ENCODE measurements at places on chromosomes 16 and 17. TPM values are rescaled to one million over a fixed set of nuclear protein-coding genes. Genes with fewer than 3 reads are reported as not detected.

GRCh38 chr17:17843096-17843495, 6.3 kb upstream of the SREBF1 start:
- DNase-seq: no peak

DNA sequence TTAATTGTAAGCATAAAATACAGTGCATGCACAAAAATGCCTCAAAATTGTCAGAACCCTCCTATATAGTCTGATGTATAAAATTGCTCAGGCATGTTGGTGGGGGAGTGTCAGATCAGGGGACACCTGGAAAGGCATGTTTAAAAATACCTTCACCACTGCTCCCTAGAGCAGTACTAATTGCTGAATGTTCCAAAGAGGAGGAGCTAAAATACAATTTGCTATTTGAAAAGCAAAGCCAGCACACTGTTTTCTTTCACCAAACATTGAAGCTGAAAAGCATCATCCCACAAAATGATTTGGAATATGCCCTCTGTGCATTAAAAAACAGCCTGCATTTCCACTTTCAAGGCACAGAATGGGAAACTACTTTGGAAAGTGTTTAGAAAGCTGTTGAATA, 2.6 kb downstream of the ADAMTS18 start:
- DNase-seq: no peak

Gene C17orf100
- 10.7 TPM for polyA plus RNA-seq

DNA sequence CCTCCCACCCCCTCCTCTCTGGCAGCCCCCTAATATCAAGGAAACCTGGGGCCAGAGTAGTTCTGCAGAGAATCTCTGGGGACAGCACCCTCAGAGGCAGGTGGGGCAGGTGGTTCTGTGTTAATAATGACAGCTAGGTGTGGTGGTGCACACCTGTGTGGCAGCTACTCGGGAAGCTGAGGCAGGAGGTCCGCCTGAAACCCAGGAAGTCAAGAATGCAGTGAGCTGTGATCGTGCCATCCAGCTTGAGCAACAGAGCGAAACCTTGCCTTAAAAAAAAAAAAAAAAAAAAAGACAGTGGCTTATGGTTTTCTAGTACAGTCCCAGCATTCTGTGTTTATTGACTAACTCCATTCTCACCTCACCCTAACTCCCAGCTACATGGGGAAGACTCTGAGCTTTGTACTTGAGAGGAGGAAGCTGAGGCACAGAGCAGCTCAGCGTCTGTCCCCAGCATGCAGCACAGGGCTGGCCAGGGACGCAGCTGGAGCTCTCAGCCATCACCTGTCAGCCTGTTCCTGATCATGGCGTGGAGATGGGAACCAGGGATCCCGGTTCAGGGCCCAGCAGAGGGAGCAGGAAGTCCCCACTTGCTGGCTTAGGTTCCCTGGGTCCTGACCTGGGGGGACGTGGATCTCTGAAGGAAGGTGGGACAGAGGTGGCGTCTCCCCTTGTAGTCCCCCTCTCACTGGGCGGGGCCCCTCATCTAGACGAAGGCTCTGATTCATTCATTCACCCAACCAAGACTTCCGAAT, 6.1 kb downstream of the DBNDD1 start:
- DNase-seq: no peak

Gene NECAB2
- 3.1 TPM for polyA plus RNA-seq

Gene PDILT
- polyA plus RNA-seq: not detected
